ENCODE measurements at places on chromosomes 6 and 20.
A peak's percentile ranks its signal among the peaks of the same experiment; 100 is the strongest.

DNA sequence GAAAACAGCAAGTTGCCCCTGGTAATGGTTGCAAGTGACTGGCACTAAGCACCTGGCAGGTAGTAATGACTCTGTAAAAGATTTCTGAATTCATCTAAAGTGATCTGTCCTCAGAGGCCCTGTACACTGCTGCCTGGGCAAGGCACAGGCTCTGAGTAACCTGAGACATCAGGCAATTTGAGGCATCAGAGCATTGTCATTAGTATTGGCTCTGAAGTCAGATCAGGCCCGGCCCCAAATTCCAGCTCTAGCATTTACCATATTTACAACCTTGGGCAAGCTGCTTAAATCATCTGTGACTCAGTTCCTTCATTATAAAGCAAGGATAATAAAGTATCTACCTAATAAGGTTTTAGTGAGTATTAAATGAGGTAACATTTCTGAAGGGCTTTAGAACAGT, 17.3 kb upstream of the TENT5A start:
- DNase-seq, result no peak

- no peak for DNase-seq
These were observed 154.0 kb upstream of the CITED2 start for GRCh38 chr6:139528471-139528870.

GRCh38 chr20:57800791-57801430, 91.1 kb upstream of the PMEPA1 start:
- DNase-seq, result no peak

GRCh38 chr6:109379711-109380110, 2.6 kb downstream of the CD164 start:
- DNase-seq, result no peak

GRCh38 chr20:51536116-51537069, 6.1 kb downstream of the NFATC2 start:
- no peak for DNase-seq

DNA sequence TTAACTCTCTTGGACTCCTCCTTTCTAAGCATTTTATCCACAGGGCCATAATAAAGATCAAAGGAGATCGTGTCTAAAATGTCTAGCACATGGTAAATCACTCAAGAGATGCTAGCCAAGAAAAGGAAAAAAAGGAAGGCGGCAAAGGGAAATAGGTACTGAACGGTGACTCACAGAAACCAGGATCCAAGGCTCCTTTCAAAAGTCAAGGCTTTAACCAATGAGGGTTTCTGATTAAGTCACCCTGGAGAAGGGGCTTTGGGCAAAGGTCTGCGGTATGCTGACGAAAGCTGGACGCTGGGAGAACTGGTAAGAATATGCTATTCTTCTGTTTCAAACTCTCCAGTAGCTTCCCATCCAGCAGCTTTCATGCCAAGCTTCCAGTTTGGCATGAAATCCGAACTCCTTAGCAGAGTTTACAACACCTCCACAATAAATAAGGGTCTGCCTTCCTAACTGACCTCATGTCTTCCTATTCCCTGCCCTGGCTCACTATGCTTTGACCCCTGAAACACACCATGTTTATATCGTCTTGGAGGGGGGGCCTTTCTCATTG, 1.0 kb downstream of the TOMM34 start:
- no peak for DNase-seq

DNA sequence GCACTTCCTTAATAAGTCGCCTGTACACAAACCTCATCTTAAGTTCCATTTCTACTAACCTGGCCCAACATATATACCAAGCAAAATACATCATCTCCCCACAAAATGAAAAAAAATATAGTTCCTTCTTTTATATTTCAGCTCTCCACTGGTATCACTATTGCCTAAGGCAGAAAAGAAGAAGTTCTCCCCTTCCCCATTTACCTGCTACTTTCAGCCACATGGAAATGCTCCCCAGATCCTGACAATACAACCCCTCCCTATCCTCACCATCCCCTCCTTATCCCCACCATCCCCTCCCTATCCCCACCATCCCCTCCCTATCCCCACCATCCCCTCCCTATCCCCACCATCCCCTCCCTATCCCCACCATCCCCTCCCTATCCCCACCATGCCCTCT, 175.7 kb downstream of the LINC00237 start:
- DNase-seq, result no peak

DNA sequence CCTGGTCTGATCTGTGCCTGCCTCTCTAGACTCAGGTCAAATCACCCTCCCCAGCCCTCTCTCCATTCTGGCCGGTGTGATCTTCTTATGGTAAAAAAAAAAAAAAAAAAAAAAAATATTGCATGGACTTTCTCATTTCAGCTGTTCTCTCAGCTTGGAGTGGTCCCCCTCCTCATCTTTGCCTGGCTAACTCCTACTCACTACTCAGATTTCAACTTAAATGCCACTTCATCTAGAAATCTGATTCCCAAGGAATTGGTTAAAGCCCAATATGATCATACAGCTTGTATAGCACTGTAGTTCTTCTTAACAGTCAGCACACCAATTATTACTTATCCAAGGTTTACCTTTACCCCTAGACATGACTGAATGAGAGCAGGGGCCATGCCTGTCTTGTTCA, 105.9 kb upstream of the CARMIL1 start:
- no peak for DNase-seq

DNA sequence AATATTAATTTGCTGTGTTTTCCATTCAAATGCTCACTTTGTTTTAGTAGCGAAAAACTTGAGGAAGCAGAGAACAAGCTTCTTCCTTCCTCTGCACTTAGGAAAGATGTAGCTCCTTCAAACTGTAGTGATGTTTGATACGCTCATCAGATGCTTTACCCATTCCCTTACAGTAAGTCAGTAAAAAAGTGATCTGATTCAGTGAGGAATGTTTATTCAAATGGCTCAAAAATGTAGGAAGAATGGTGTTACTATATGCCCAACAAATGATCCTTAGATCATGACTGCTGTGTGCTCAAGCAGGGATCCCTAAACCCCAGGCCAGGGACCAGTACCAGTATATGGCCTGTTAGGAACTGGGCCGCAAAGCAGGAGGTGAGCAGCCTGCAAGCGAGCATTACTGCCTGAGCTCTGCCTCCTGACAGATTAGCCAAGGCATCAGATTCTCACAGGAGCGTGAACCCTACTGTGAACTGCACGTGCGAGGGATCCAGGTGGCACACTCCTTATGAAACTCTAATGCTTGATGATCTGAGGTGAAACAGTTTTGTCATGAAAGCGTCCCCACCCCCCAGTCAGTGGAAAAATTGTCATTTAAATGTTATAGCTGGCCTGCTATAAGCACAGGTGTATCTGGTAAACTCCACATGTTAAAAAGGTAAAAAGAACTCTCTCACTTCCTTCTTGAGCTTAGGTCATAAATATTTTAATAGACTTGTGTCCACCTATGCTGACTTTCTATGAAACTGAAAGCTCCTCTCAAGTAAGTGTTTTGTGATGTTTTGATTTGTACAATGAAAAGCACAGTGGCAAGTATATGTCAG, 187.2 kb downstream of the FOXC1 start:
- no peak for DNase-seq

DNA sequence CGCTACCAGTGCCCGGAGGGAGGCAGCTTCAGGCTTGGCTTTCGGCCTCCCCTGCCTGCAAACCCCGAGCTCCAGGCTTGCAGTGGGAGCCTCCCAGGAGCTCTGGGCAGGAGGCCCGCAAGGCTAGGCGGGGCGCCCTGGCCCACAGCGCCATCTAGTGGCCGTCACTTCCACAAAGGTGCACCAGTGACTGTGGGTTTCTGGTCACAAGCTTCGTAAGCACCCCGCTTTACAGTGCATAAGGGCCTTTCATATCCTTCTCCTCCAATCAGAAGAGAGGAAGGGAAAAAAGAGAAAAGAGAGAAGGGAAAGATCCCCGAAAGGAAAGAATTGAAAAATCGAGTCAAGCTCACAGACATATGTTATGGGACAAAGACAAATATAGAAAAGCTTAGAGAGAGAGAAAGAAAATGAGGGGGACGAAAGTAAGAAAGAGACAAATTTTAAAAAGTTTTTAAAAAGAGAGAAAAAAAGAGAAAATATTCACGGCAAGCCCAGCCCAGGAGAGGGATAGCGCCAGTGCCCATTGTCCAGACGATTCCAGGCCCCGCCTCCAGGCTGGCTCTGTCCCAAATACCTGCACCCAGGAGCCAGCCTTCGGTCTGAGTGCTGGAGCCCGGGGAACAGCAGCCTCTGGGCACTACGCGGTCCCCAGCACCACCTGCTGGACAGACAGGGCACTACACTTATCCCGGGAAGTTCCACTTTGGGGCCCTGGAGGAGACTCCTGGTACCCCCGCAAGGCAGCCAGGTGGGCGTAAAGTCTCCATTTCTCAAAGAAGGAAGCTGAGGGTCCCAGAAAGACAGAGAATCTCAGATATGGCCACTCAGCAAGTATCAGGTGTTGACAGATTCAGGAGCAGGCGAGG, 207.1 kb downstream of the PREX1 start:
- peak; percentile 47 for DNase-seq

- no peak for DNase-seq
These were observed 56.5 kb downstream of the SCML4 start for GRCh38 chr6:107767637-107768036.

- no peak for DNase-seq
These were observed 156.1 kb upstream of the AGPAT4 start for GRCh38 chr6:161429921-161430490.

DNA sequence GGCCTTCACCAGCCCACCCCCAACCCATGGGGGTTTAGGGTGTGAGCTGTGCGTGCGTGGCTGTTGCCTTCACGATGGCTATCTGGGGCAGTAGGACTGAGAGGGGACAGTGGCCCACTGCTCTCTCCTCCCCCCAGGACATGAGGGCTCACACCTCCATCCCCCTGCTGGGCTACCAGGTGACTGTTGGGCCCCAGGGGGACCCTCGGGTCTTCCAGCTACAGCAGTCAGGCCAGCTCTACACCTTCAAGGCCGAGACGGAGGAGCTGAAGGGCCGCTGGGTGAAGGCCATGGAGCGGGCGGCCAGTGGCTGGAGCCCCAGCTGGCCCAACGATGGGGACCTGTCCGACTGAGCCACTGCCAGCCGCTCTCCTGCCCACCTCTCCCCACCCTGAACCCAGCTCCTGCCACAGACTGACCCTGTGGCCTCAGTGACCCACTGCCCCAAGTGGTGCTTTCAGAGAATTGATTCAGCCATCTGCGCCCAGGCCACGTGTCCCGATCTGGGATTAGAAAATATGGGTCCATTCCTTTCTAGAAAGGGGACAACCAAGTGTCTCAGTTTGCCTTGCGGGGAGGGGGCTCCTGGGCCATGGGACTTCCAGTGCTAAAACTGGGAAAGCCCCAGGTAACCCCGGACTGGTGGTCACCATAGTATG, 22.5 kb downstream of the FGD2 start:
- no peak for DNase-seq

GRCh38 chr20:17377231-17377630, 150.4 kb downstream of the PCSK2 start:
- no peak for DNase-seq

DNA sequence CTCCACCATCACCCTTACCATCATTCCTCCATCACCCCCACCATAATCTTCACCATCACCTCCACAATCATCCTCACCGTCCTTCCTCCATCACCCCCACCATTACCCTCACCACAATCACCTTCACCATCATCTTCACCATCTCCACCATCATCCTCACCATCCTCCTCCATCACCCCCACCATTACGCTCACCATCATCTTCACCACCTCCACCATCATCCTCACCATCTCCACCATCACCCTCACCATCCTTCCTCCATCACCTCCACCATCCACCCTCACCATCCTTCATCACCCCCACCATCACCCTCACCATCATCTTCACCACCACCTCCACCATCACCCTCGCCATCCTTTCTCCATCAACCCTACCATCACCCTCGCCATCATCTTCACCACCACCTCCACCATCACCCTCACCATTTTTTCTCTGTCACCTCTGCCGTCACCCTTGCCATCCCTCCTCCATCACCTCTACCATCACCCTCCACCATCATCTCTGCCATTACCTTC, 33.1 kb upstream of the MPC1 start:
- no peak for DNase-seq

GRCh38 chr6:137761487-137761886, 105.6 kb upstream of the TNFAIP3 start:
- no peak for DNase-seq

DNA sequence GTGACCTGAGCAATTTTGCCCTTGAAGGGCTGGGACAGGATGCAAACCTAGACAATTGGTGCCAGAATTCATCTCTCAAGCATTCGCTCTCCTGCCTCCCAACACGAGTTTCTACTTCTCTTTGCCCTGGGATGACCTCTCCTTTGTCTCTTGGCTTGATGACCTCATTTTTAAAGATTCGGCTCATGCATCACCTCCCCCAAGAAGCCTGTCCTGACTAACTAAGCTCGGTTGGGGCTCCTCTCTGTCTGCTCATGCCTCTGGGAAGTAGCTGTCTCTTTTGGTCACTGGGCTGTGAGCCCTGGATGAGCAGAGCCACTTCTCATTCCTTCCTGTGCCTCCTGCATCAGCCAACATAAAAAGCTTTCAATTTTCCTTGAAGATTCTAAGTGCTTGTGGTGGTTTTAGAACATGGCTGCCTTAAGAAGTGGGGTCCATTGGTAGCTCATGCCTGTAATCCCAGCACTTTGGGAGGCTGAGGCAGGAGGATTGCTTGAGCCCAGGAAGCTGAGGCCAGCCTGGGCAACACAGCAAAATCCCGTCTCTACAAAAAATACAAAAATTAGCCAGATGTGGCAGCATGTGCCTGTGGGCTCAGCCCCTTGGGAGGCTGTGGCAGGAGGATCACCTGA, 11.1 kb upstream of the TCF15 start:
- DNase-seq, result no peak

- DNase-seq, result no peak
These were observed 45.5 kb downstream of the ANKS1A start for GRCh38 chr6:34934516-34934915.

DNA sequence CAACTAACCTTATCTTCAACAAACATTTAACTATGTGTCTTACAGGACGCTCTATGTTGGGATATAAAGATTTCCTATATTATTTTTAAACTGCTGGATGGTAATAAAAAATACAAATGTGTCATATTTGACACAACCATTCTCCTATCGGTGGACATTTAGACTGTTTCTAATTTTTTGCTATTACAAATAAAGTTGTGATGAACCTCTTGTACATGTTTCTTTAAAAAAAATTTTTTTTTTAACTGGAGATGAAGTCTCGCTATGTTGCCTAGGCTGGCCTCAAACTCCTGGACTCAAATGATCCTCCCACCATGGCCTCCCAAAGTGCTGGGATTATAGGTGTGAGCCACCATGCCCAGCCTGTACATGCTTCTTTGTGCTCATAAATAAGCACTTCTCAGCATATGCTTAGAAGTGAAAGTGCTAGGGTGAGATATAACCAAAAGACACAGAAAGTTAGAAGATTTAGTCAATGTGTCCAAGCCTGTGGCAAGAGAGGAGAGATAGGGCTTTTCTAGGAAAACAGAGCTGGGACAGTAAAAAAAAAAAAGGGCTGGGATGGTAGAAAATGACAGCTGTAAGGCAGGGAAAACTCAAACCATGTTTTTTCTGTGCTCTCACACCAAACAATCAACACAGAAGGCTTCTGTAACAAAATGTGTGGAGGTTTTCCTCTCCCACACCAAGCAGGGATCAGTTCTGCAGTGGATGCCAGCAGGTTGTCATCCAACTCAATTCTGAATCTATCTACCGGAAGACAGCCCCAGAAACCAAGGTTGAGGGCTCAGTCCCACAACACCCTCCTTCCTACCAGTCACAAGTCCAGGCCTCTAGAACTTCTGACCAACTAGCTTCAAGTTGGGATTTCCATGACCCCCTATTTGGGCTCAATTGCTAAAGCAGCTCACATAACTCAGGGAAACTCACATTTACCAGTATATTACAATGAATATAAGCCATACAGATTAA, 70.0 kb upstream of the SMIM29 start:
- no peak for DNase-seq

- DNase-seq, result no peak
These were observed 66.1 kb upstream of the SLC22A16 start for GRCh38 chr6:110542311-110543024.

- DNase-seq, result no peak
These were observed 29.1 kb upstream of the TMEM14A start for GRCh38 chr6:52641826-52642225.

Measured in stimulated activated CD8-positive, alpha-beta memory T cell treated with anti-CD3 and anti-CD28 coated beads, Interleukin-7, amount 100 ng/mL, for 24 hours (primary cell).